ENCODE measurements at places on chromosomes 1 and 21. TPM values are rescaled to one million over a fixed set of nuclear protein-coding genes. Genes with fewer than 3 reads are reported as not detected.
A peak's percentile ranks its signal among the peaks of the same experiment; 100 is the strongest.

Gene NFASC
- polyA plus RNA-seq, result 0.22 TPM

GRCh38 chr1:29309075-29309474 lies 72.8 kb downstream of the PTPRU start:
- no peaks in the 10 kb centered on the region for H3K4me1 ChIP-seq
- no peaks in the 10 kb centered on the region for H3K36me3 ChIP-seq
- no peaks in the 10 kb centered on the region for H3K27me3 ChIP-seq

DNA sequence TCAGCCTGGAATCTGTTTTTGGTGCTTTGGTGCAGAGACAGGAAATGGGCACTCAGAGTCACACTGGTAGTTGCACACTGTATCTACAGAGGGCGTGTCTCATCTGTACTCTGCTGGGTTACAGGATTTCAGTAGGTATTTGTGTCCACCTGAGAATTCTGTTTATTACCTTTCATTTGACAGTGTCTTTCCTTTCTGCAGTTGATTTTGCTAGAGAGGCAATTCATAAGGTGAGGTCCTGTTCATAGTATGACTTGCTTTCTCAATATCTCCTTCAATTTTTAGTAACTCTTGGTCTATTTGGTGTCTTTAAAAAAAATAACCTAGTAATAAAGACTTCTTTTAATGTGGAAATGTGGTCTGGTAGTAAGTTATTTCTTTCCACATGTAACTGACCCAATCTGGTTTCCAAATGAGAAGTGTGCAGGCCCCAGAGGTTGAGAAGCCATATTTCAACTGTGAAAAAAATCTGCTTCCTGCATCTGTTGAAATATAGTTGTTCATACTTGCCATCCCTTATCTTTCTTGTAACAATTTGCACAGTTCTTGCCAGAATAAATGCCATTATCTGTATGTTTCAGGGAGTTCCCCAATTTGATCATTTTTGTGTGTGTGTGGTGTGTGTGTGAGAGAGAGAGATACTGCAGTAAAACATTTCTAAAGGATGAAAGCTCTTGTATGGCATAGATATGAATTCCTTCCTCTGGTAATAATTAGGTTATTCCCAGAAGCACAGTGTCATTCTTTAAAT lies 78.4 kb upstream of the DNAJC6 start:
- H3K4me3 ChIP-seq, result no peak overlapping the region
- no peaks in the 10 kb centered on the region for H3K36me3 ChIP-seq
- no peaks in the 10 kb centered on the region for H3K4me1 ChIP-seq
- DNase-seq, result no peak
- no peaks in the 10 kb centered on the region for H3K27me3 ChIP-seq
- no peak overlapping the region for H3K27ac ChIP-seq

Gene PRR9
- not detected for polyA plus RNA-seq

GRCh38 chr1:234336359-234336758 lies 36.9 kb upstream of the COA6 start:
- DNase-seq, result no peak
- H3K27ac ChIP-seq, result no peak overlapping the region
- H3K27me3 ChIP-seq, result no peaks in the 10 kb centered on the region
- H3K36me3 ChIP-seq, result no peaks in the 10 kb centered on the region
- no peak overlapping the region for H3K4me3 ChIP-seq

- no peaks in the 10 kb centered on the region for H3K36me3 ChIP-seq
- H3K4me1 ChIP-seq, result no peaks in the 10 kb centered on the region
- no peak overlapping the region for H3K27ac ChIP-seq
- H3K4me3 ChIP-seq, result no peak overlapping the region
Observed at GRCh38 chr21:45859041-45859761, 122.4 kb upstream of the COL6A1 start.

DNA sequence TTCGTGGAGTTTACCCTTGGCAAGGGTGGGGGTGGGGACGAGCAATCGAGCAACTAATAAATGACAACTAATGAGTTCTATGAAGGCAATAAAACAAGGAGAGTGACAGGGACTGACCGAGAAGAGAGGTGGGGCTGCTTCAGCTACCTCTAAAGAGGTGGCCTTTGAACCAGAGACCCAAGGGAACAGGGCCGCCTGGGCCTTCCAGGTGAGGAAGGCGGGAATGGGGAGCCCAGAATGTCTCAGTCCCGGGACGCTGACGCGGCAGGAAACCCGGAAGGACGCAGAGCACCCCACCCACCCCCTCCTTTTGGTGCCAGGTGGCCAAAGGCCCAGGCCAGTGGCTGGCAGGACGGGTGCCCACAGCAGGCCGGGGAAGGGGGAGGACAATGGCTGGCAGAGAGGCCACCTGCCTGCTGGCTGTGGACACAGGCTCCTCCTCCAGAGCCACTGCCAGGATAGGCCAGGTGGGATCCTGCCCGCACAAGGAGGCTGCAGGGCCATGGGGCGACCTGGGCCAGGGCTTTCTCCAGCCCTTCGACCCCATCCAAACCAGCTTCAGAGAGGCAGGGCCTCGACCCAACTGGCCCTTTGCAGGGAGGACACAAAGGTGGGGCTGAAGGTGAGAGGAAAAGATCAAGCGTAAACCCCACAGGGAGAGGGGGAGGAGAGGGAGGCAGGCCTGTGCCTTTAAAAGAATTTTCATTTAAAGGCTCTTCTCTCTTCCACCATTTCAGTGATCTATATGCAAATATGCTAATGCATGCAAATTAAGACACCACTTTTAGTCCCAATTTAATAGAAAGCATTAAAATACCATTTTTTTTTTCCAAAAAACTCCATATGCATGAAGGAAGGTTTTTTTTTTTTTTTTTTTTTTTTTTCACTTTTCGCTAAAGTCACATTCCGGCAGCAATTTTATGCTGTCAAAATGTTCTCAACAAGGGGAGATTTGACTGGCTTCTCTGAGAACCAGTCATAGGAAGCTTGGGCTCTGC lies 58.1 kb downstream of the CASZ1 start:
- no peak overlapping the region for H3K4me3 ChIP-seq
- DNase-seq, result peak; percentile 82
- no peaks in the 10 kb centered on the region for H3K36me3 ChIP-seq
- H3K27ac ChIP-seq, result peak overlapping the region; percentile 95

DNA sequence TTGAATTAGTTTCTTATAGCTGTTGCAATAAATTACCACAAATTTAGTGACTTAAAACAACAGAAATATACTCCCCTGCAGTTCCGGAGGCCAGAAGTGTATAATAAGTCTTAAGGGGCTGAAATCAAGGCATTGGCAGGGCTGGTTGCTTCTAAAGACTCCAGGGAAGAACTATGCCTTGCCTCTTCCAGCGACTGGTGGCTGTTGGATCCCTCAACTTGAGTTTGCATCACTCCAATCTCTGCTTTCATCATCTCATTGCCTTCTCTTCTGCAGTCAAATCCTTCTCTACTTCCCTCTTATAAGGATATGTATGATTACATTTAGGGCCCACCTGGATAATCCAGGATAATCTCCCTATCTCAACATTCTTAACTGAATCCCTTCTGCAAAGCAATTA lies 19.1 kb upstream of the MED18 start:
- H3K27me3 ChIP-seq, result no peaks in the 10 kb centered on the region
- H3K36me3 ChIP-seq, result no peaks in the 10 kb centered on the region
- no peak overlapping the region for H3K27ac ChIP-seq
- H3K4me3 ChIP-seq, result no peak overlapping the region
- DNase-seq, result no peak

GRCh38 chr1:115215703-115216521 lies 122.1 kb downstream of the NGF start:
- H3K4me3 ChIP-seq, result no peak overlapping the region
- H3K4me1 ChIP-seq, result no peaks in the 10 kb centered on the region
- no peaks in the 10 kb centered on the region for H3K36me3 ChIP-seq
- no peaks in the 10 kb centered on the region for H3K27me3 ChIP-seq
- no peak for DNase-seq
- H3K27ac ChIP-seq, result no peak overlapping the region

Gene CRP
- polyA plus RNA-seq, result not detected

Gene C8B
- polyA plus RNA-seq, result not detected

GRCh38 chr1:41446851-41447610 lies 37.5 kb downstream of the EDN2 start:
- no peak overlapping the region for H3K4me3 ChIP-seq
- H3K27me3 ChIP-seq, result no peaks in the 10 kb centered on the region
- H3K36me3 ChIP-seq, result no peaks in the 10 kb centered on the region

DNA sequence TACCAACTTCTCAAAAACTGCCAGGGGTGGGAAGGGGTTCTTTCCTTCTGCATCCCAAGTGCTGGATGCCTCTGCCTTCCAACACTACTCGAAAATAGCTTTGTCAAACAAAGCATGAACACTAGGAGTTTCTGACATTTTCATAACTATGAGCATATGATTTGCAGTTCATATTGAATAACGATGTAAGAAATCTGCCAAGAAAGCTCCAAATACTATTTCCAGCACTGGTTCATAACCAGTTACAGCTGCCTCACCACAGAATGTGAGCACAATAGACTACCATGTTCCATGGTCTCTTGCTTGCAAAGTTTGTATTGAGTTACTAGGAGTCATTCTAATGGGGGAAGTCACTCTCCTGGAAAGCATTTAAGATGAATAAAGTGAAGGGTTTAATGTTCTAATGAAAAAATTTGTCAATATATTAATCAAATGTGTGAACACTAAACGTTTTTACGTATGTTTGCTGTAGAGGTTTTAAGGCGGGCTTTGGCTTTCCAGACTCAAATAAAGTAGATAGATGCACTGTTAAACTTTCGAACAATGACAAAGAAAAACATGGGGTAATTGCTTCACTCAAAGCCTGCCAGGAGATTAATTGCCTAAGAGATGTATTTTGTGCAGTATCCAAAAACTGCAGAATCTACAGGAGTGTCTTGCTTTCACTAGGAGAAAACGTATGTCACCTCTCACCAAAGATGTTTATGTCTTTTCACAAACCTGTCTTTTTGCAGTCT lies 78.6 kb upstream of the UBE2U start:
- no peaks in the 10 kb centered on the region for H3K4me1 ChIP-seq
- no peak overlapping the region for H3K4me3 ChIP-seq
- H3K27me3 ChIP-seq, result no peaks in the 10 kb centered on the region
- DNase-seq, result no peak
- no peak overlapping the region for H3K27ac ChIP-seq
- no peaks in the 10 kb centered on the region for H3K36me3 ChIP-seq

DNA sequence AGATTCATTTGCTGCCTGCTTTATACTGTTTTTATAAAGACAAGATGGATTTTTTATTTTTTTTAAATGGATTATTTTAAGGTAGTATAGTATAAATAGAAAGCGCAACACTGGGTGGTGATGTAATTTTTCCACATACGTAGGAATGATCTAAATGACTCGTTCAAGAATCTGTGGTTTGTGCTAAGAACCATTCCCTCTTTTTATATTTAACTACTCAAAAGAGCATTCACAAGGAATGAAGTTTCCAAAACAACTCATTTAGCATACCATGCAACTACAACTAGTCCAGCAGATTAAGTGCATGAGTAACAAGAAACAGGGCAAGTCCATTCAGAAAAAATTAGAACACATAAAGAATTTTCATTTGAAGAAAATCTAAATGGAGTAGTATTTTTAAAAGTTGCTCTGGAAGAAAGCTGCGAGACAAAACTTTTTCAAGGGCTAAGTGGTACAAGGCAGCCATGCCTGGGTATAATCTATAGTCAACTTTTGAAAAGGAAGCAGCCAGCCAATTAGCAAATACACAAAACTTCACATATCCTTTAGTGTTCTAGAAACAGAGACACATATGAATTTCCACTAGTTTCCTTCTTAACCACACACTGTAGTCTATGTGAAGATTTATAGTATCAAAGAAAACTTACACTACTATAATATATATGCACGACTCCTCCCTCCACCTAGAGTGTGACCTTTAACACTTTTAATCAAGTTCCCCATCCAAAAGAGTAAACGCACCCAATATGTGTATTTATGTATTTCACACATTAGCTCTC lies 23.4 kb downstream of the GTF2B start:
- no peak for DNase-seq
- H3K4me1 ChIP-seq, result no peaks in the 10 kb centered on the region
- no peak overlapping the region for H3K27ac ChIP-seq
- H3K27me3 ChIP-seq, result no peaks in the 10 kb centered on the region
- H3K4me3 ChIP-seq, result no peak overlapping the region
- H3K36me3 ChIP-seq, result peaks cover 3% of the 10 kb centered on the region

GRCh38 chr1:156025876-156026275 lies 5.1 kb upstream of the SSR2 start:
- no peaks in the 10 kb centered on the region for H3K36me3 ChIP-seq
- no peaks in the 10 kb centered on the region for H3K27me3 ChIP-seq
- H3K4me1 ChIP-seq, result no peaks in the 10 kb centered on the region
- DNase-seq, result peak; percentile 53
- H3K27ac ChIP-seq, result no peak overlapping the region

GRCh38 chr1:80925130-80925805 lies 875.5 kb upstream of the ADGRL2 start:
- no peak overlapping the region for H3K4me3 ChIP-seq
- no peaks in the 10 kb centered on the region for H3K27me3 ChIP-seq
- H3K27ac ChIP-seq, result no peak overlapping the region
- no peaks in the 10 kb centered on the region for H3K4me1 ChIP-seq
- DNase-seq, result no peak

Gene PRMT6
- 17.0 TPM for polyA plus RNA-seq

GRCh38 chr1:177432897-177433296 lies 262.1 kb downstream of the BRINP2 start:
- peaks cover 2% of the 10 kb centered on the region for H3K27me3 ChIP-seq
- H3K36me3 ChIP-seq, result no peaks in the 10 kb centered on the region
- no peaks in the 10 kb centered on the region for H3K4me1 ChIP-seq
- no peak for DNase-seq
- no peak overlapping the region for H3K27ac ChIP-seq
- no peak overlapping the region for H3K4me3 ChIP-seq

- H3K4me3 ChIP-seq, result no peak overlapping the region
- H3K4me1 ChIP-seq, result no peaks in the 10 kb centered on the region
- H3K27ac ChIP-seq, result no peak overlapping the region
- H3K27me3 ChIP-seq, result no peaks in the 10 kb centered on the region
- no peak for DNase-seq
- peaks cover 20% of the 10 kb centered on the region for H3K36me3 ChIP-seq
Observed at GRCh38 chr1:19140465-19140864, 69.6 kb downstream of the UBR4 start.

GRCh38 chr1:235502601-235503402 lies 1.4 kb downstream of the B3GALNT2 start:
- H3K27ac ChIP-seq, result peak overlapping the region; percentile 90
- peak; percentile 47 for DNase-seq
- peak overlapping the region; percentile 54 for H3K4me3 ChIP-seq
- peaks cover 7% of the 10 kb centered on the region for H3K4me1 ChIP-seq
- no peaks in the 10 kb centered on the region for H3K36me3 ChIP-seq

DNA sequence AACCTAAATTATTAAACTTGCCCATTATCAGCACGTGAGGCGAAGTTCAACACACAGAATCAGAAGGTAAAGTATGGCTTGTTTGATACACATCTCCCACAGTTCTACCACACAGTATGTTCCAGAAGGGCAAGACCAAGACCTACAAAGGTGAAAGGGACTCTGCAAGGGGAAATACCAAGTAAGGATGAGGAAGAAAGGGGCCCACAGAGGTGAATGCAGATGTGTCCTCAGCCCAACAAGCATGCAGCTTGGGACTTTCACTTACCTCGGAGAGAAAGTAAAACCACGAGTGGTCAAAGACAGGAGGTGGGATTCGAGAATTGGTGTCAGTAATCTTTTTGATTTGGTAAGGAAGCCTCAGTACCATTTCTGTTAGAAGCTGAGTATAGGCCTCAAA lies 85.8 kb downstream of the UBR4 start:
- no peaks in the 10 kb centered on the region for H3K4me1 ChIP-seq
- DNase-seq, result no peak
- no peak overlapping the region for H3K4me3 ChIP-seq
- peaks cover 31% of the 10 kb centered on the region for H3K36me3 ChIP-seq
- H3K27me3 ChIP-seq, result no peaks in the 10 kb centered on the region
- H3K27ac ChIP-seq, result no peak overlapping the region
